ENCODE measurements at places on chromosomes 3 and 15.

- no peak for DNase-seq
Measured at GRCh38 chr3:171157286-171157685, 130.8 kb upstream of the SLC2A2 start.

DNA sequence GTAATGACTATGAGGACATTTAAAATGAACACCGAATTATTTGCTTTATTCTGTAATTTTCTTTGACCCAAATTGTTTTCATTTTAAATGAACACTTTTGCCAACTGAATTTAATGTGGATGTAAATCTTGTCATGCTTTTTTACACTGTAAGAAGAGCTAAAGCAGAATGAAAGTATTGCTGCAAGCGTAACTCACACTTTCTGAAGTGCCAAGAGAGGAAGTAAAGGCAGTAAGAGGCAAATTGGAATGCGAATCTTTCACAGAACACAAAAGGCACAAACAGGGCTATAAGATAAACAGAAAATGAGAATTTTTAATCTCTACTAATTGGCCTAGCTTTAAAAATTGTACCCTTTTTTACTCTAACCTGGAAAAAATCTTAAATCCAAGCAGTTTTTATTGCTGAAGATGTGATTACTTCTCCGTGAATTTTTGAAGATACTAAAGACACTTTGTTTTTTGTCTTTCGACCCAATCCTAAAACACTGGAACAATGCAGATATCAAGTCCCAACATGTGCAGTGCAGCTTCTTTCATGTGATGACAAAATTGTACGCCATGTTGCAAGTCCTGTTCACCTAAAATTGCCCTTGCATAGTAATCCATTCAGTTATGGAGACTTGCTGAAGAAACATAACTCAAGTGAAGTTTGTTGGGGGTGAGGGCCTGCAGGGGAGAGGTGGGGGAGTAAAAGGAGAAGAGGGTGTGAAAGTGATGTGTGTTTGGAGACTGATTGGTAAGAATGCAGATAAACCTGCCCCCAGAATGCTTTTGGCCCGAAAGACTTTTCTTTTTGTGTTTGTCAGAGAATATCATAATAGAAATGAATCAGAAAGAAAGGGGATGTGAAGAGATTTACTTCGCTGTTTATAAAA lies 1.4 kb downstream of the ARID3B start:
- DNase-seq, result no peak

- no peak for DNase-seq
Measured at GRCh38 chr3:15470261-15470660, 42.9 kb downstream of the EAF1 start.

- DNase-seq, result no peak
Measured at GRCh38 chr3:108645364-108645763, 55.8 kb downstream of the DZIP3 start.

DNA sequence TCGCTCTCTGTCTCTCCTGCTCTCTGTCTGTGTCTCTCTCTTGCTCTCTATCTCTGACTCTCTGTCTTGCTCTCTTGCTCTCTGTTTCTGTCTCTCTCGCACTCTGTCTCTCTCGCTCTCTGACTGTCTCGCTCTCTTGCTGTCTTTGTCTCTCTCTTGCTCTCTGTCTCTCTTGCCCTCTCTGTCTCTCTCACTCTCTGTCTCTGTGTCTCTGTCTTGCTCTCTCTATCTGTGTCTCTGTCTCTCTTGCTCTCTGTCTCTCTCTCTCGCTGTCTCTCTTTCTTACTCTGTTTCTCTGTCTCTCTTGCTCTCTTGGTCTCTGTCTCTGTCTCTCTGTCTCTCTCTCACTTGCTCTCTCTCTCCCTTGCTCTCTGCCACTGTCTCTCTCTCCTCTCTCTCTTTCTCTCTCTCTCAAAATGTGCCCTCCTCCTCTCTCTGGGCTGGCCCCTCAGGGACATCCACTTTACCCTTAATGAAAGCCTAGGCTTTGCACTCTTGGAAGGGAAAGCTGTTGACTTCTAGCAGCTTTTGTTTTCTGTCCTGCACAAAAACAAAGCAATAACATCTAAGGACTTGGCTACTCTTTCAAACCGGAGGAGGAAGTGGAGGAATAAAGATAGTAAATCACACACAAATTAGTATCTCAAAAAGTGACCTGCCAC lies 73.9 kb upstream of the NR2E3 start:
- DNase-seq, result no peak

DNA sequence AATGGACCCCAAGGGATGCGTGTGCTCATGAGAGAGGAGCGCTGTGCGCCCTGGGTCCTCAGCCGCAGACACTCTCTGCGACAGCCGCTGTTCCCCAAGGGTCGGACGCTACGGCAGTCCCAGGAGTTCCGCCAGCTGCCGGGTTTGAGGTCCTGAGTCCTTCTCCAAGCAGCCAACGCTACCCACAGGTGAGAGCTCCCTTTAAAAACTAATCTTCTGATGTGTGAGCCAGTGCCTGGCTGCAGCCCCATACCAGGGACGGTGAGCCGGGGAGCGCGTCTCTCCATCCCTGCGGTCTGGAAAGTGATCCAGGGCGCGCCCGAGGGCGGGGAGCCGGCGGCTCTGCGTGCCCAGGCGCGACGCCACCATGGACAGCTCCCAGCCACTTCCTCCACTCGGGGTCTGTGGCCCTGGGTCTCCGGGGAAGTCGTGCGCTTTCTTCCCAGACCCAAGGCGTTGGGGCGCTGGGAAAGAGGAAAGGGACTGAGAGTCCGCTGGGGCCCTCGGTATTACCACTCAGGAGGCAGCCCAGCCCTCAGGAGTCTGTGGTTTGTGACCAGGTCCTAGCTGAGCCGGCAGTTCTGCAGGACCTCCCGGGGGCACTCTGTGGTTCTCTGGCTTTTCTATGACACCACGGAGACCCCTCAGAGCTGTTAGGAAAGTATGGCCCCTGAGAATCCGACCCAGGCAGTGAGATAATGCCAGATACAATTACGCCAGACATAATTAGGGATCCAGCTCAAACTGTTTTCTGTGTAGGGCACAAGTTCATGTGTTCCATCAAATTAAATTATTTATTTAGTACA lies 1.4 kb downstream of the CEMIP start:
- DNase-seq, result no peak

GRCh38 chr15:70152070-70152480 lies 54.4 kb upstream of the TLE3 start:
- no peak for DNase-seq

- no peak for DNase-seq
Measured at GRCh38 chr15:39584266-39584659, 3.4 kb downstream of the THBS1 start.

- no peak for DNase-seq
Measured at GRCh38 chr3:154247806-154248415, 76.4 kb downstream of the DHX36 start.

DNA sequence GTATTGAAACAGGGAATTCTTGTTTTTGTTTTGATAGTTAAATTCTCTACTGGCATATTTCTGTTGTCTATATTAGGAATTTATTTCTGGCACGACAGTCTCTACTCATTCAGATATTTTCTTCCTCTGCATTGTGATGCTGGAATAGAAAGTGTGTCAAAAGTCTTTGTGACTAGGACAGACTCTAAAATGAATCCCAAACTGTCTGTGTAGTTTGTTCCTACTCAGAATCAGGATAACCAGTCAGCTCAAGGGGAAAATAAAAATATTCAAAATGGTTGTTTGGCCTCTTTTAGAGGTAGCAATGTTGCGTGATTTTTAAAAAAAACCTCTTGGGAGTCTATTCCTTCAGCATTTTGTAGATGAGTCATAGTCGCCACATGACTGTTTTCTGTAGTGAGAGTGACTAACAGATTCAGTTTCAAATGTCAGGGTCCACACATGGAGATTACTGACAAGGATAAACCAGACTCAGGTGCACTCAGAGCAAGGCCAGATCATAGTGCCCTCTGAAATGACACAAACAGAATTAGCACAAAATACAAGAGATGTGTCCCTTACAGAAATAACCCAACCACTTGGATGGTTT lies 13.1 kb downstream of the SLC7A14 start:
- DNase-seq, result no peak

DNA sequence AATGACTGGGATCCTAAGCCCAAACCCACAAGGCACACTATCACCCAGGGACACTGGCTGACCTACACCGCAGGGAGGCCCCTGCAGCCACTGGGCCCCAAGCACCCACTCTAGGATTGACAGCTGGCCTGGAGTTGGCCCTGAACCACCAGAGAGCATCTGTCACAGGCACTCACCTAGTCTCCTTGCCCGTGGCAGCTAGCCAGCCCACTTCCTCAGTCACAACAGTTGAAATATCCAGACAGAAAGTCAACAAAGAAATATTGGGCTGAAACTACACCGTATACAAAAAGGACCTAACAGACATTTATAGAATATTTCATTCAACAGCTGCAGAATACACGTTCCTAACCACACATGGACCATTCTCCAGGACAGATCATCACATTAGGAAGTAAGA lies 5.2 kb upstream of the SPINK8 start:
- no peak for DNase-seq

GRCh38 chr3:105214590-105214989 lies 152.1 kb upstream of the ALCAM start:
- no peak for DNase-seq

DNA sequence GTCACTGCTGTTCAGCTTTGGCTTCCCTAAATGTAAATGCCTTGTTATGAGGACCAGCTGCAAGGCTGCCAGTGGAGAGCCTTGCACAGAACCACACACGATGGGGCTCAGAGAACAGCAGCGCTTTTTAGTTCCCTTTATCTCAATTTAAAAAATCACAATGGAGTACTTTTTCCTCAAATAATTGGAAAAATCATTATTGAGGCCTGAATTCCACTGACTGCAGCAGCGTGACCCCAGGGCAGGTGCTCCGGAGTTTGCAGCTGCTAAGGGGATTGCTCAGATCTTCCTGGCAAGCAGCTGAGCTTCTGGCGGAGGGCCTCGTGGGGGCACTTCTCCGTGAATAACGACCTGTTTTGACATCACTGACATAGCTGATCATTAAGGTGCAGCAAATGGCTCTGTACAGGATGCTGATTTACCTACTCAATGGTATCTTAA lies 245.6 kb upstream of the TRIM42 start:
- no peak for DNase-seq

DNA sequence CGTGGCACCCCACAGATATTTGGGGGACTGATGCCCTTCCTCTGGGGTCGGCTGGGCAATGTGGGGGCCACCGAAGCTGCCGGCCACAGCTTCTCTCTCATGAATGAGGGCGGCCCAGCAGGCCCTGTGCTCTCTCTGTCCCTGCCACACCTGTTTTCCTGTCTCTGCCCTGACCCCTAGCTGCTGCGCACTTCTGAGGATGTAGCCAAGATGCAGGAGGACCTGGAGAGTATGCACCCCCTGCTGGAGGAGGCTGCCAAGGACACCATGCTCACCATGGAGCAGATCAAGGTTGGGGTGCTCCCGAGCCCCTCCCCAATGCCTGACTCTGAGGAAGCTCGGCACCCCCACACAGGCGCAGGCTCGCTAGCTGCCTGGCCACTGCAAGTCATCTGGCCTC lies 59.7 kb downstream of the SEMA3G start:
- no peak for DNase-seq

- no peak for DNase-seq
Measured at GRCh38 chr3:193929921-193930646, 205.9 kb upstream of the HES1 start.

- no peak for DNase-seq
Measured at GRCh38 chr3:20853890-20854289, 667.9 kb upstream of the SGO1 start.

GRCh38 chr3:51282931-51283330 lies 102.2 kb upstream of the MANF start:
- DNase-seq, result no peak

- no peak for DNase-seq
Measured at GRCh38 chr15:90266485-90266884, 1.0 kb downstream of the NGRN start.

GRCh38 chr3:65597226-65597951 lies 441.3 kb downstream of the MAGI1 start:
- no peak for DNase-seq

GRCh38 chr15:97141360-97141759 lies 810.9 kb downstream of the NR2F2 start:
- DNase-seq, result no peak

All from cortex of kidney (tissue), 1 donor.